ENCODE measurements at places on chromosomes 5 and 9. TPM values are rescaled to one million over a fixed set of nuclear protein-coding genes. Genes with fewer than 3 reads are reported as not detected.

DNA sequence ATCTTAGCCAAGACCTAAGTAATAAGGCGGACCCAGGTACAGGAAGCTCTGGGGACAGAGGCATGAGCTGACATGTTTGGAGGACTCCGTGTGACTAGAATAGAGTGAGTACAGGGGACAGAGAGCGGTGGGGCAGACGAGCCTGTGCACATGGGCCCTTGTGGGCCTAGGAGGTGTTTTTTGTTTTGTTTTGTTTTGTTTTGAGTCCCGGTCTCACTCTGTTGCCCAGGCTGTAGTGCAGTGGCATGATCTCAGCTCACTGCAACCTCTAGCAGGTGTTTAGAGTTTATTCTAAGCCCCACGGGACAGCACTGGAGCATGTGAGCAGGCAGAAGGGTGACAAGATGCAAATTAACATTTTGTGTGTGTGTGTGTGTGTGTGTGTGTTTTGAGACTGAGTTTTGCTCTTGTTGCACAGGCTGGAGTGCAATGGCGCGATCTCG lies 3.1 kb upstream of the EEIG1 start:
- DNase-seq, result no peak

Gene FOXD4L3
- not detected for polyA plus RNA-seq

DNA sequence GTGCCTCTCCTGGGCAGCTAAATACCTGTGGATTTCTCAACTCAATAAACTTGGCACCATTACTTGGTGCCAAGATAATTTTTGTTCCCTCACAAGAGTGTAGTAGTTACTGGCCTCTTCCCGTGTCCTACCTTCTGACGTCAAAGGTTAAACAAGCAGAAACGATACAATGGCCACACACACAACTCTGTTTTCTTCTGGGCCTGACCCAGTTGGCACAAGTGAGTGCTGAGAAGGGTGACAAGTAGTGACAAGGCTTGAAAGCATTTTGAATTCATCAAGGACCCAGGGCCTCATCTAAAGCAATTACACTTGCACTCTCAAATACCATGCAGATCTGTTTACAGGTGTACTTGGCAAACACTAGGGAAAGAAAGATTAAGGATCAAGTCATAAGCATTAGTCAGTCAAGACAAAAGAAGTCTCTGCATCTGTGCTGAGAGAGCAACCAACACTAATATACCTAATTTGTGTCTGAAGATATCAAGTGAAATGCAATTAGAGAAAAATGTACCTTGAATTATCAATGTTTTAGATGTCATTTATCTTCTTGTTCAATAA lies 30.8 kb downstream of the RASEF start:
- DNase-seq, result no peak

- DNase-seq, result no peak
Observed at GRCh38 chr9:27377811-27378456, 81.0 kb upstream of the EQTN start.

Gene CATSPER3
- 1.7 TPM for polyA plus RNA-seq

GRCh38 chr9:33787839-33788238 lies 7.5 kb upstream of the PRSS3 start:
- DNase-seq, result no peak

DNA sequence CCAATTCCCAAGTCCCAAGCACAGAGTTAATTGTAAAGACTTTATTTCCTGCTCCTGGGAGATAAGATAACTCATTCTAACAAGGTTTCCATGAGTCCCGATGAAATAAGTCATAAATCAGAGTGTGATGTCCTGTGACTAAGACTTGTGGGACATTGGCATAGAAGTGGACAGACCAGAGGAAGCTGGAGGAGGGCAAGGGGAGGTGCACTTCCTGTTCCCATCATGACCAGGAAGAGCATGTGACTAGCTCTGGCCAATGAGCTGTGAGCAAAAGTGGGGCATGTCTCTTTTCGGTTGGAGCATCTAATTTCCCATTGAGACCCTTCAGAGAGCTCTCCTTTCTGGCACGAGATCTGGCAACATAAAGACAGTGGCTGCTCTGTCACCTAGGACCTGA lies 100.4 kb downstream of the ZNF354C start:
- no peak for DNase-seq

DNA sequence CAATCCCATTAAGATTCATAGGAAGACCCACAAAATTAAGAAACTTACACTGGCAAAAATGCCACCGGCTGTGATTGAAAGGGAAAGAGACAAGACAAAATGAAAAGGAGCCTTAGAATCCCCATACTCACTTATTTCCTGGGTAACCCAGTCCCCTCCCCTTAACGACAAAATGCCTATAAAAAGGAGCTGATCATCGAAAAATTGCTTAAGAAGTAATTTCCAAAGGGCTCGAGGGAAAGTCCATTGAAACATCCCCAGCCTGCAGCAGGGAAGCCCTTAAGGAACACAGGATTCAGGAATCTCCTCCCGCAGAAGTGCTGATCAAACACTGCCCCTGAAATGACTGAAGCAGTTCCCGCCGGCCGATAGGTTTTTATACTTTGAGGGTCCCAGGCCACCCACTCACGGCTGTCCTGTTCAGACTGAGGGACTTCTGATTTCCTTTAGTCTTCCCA lies 677 bp upstream of the ZNF79 start:
- DNase-seq, result no peak

DNA sequence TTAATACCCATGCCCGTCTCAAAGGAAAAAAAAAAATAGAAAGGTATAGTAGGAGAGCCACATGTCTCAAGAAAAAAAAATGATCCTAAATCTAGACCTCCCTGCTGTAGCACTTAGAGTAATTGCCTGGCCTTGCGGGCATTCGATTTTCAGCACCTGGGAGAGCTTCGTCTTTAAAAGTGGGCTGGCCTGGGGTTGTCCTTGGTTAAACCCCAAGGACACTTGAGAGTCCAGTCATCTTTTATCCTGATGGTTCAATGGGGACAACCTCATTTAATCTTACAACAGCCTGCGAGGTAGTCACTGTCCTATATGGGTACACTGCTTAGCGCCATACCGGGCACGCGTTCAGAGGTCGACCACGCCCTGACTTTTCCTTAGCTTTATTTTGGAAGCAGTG lies 60.1 kb downstream of the MAT2B start:
- no peak for DNase-seq

GRCh38 chr5:88279584-88279983 lies 10.9 kb upstream of the TMEM161B start:
- no peak for DNase-seq

Gene LCN9
- not detected for polyA plus RNA-seq

- no peak for DNase-seq
Observed at GRCh38 chr5:170289764-170290163, 7.8 kb downstream of the LCP2 start.
